ENCODE measurements at places on chromosomes 2 and 18.

DNA sequence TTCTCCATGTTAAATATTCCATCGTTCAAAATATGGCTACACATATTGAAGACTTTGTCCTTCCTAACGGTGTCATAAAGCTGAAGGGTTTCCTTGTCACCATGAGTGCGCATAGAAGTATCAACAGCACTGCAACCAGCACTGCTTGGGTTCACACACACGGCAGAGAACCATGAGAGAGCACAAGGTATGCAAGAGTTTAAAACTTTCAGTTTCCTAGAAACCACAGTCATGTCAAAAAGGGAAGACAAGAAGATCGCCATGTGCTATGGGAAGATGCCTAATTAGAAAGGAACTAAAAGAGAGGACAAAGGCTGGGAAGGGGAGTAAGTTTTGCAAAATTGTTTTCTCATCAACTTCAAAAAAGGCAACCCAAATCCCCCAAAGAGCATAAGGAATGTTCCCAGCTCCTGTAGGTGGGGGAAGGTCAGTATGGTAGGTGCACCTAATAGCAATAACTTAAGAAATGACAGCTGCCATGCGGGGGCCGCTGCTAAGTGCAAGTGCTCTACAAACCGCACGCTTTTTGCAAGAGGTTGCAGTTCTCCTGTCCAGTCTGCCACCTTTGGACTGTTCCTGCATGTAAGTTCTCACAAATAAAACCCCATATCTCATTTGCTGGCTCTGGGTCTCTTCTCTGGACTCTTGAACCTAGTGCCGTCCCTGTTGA lies 136.8 kb downstream of the TMEM163 start:
- no peak for DNase-seq

DNA sequence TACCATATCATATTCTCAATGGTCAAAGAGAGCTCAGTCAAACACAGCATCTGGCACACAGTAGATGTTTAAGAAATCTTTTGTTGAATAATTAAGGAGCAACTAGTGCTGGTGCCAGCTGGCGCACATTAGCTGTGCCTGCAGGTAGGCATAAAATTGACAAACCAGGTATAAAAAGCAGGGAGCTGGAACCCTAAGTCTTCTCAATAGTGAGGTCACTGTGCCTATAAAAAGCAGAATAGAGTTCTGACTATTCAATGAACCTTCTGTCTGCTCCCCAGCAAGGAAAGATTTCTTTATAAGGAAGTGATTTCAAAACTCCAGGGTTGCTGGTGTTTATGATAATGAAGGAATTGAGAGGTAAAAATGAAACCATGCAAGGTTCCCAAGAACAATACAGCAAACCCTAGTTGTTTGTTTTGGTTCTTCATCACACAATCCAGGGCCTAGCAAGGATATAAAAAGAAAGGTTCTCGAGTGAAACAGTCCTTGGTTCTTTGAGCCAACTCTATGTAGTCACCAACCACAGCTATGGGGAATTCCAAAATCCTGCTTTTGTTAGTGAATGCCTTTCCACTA lies 76.1 kb downstream of the THADA start:
- DNase-seq, result no peak

DNA sequence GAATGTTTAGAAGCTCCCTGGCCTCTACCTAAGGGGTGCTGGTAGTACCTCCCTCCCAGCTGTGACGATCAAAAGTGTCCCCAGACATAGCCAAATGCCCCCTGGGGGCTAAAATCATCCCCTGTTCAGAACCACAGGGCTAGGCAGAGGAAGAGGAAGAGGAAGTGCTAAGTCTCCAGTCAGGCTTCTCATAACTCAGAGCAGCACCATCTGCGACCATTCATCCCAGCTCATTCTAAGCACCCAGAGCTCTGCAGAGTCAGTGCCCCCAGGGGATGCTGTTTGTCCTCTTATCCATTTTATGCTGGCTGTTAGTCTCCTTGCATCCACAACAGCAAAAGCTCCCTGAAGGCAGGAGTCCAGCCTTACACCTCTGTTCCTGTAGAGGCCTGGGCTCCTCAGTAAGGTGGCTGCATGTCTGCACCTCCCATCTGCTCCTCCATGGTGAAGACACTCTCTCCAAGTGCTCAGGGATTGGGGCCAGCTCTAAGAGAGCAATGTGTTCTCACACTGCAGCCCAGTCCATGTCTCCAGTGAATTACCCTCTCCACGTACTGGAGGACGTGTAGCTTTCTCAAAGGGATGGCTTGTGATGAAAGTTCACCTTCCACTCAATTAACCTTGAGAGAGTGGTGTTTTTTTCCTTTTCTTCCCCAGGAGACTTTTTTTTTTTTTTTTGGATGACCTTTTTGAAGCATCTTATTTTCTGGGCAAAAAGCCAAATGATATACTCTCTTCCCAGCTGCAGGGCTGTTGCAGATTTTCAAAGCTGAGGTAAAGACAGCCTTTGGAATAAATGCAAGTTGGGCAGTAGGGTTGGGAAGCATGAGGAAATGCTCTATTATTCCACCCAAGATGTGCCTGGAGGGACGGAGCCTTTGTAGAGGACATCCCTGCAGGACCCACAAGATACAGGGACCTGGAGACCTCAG lies 158.9 kb upstream of the SLC14A2 start:
- DNase-seq, result no peak

DNA sequence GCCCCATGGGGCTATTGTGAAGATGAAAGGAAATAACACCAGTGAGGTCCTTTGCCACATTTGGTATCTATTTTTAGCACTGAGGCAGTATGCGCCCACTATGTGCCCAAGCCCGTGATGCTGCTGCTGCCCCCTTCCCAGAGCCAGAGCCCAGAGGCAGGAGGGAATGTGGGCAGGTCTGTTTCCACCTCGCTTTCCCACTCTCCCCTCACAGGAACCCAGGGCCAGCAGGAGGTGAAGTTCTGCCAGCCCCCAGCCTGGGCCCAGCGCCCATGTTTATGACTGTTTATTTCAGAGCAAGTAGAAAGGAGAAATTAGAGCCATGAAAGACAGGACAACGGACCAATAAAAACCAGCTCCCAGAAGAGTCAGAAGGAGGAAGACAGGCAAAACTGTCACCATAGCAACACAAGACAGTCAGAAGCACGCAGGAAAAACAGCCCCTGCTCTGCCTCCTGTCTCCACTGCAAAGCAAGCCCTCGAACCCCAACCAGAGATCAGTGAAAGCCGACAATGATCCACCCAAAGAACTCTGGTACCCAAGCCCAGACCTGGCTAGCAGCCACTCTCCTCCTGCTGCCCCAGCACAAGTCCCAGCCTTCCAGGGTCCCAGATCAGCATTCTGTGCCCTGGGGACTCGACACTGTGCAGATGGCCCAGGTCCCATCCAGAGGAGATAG lies 1.4 kb downstream of the CYRIA start:
- no peak for DNase-seq

- DNase-seq, result no peak
Observed at GRCh38 chr2:162925595-162925994, 87.0 kb upstream of the KCNH7 start.

DNA sequence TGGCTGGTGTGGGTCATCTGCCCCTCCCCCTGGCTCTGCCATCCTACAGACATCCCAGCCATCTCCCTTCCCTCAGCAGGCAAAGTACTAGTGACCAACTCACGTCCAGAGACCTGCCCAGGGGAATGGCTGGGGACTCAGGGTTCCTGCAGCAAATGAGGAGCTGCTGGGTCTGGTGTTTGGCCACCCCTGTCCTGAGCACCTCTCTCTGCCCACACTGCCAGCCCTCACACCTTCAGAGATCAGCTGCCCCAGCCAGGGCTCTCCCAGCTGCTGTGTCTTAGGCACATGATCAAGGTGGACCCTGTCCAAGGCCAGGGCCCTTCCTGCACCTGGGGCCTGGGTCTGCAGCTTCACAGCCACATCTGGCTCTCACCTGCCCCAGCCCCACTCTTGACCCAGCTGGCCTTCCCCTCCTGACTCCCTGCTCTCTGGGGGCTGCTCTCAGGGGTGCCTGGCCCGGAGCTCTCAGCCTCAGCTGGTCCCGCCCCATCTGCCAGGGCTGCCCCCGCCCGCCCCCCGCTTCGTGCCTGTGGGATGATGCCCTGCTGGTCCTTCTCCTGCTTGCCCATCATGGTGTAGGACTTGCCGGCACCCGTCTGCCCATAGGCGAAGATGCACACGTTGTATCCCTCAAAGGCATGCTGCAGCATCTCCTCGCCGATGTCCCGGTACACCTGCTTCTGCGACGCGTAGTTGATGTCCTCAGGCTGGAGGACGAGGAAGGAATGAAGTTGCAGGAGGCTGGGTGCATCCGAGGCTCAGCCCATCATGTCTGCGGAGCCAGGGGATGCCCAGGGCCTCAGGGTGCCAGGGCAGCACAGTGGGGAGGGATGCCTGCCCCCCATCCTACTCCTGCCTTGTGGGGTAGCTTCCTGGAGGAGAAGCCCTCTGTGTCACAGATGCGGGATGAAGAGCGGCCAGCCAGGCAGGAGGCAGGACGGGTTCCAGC lies 32.2 kb downstream of the KIF1A start:
- DNase-seq, result no peak

GRCh38 chr2:70094978-70095719 lies 7.9 kb downstream of the PCBP1 start:
- DNase-seq, result peak; percentile 34

- no peak for DNase-seq
Observed at GRCh38 chr2:188964976-188965546, 9.1 kb upstream of the COL3A1 start.

DNA sequence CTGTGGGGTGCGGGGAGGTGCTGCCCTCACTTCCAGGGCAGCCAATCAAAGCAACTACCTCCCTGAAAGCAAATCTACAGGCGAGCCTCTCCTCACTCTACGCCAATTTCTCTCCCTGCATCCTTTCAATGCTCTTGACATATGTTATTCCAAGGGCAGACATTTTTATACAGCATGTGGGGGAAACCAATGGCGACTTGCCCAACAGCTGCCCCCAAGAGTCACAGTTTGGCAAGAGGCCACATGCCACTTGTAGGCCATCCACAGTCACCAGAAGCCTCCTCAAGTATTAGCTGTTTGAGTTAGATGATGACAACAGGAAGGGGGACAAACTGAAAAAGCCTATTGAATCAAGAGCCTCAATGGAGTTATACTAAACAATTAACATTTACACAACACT lies 114.6 kb downstream of the MYO5B start:
- DNase-seq, result no peak

DNA sequence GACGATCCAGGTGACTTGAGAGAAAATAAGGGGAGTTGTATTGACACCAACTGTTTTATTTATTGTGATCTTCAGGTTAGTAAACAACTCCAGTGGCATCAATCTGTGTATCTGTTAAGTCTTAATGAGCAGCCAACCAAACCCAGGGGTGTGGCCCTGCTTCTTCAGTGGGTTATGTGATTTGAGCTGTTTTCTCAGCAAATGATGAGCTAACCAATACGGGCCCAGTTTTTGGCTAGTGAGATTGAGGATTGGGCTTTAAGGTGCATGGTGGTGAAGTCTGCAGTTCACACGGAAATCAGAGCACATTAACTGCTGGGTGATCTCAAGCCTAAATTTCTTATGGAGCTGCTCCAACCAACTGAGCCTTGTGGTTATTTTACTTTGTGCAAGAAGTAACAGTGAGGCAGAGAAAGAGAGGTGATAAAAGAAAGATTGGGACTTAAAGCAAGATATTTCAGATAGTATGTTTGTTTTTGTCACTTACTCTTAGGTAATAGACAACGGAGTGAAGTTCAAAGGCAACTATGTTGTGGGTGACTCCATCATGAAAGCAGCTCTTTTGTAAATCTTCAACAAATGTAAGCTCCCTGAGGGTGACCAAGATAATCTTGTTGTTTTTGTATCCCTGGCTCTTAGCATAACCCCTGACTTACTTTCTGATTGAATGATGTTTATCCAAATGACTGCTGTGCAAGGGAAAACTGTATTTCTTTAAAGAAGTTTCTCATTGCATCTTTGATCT lies 2.4 kb downstream of the MTCL1 start:
- no peak for DNase-seq

DNA sequence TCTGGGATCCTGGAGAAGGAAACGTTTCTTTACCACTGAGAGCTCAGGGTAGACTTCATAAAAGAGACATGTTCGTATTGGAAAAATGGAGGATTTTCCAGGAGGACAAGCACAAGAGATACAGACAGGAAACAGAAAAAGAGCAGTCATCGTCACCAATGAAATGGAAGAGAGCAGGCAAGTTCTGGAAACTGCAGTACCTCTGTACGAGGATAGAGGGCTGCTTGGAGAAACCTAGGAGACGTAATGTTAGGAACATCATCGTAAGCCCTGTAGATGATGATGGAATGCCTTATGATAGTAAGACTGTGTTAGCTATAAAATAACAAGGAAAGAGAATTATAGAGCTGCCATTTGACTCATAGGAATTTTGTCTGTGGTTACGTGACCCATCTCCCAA lies 121.1 kb upstream of the KLHL14 start:
- no peak for DNase-seq

- no peak for DNase-seq
Observed at GRCh38 chr18:59996370-59996966, 96.7 kb downstream of the PMAIP1 start.

DNA sequence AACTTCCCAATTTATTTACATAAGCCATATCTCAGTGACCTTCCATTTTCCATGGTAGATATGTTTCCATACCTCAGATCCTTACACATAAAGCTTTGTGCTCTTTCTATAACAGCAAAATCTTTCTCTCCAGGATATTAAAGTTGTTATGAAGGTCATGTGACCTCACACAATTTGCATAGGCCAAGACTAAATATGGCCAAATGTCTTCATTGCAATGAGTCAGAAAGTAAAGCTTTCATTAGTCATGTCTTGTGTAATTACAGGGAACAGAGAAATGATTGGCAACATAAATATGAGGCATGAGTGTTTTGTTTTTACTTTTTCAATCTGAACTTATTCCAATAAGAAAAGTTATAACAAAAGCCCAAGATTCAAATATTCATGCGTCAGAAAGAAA lies 243.5 kb downstream of the ASXL3 start:
- no peak for DNase-seq

- no peak for DNase-seq
Observed at GRCh38 chr2:238563551-238563950, 136.8 kb downstream of the ASB1 start.

- DNase-seq, result no peak
Observed at GRCh38 chr2:66674087-66674486, 239.2 kb downstream of the MEIS1 start.

GRCh38 chr2:200767111-200767885 lies 44.4 kb upstream of the BZW1 start:
- no peak for DNase-seq

DNA sequence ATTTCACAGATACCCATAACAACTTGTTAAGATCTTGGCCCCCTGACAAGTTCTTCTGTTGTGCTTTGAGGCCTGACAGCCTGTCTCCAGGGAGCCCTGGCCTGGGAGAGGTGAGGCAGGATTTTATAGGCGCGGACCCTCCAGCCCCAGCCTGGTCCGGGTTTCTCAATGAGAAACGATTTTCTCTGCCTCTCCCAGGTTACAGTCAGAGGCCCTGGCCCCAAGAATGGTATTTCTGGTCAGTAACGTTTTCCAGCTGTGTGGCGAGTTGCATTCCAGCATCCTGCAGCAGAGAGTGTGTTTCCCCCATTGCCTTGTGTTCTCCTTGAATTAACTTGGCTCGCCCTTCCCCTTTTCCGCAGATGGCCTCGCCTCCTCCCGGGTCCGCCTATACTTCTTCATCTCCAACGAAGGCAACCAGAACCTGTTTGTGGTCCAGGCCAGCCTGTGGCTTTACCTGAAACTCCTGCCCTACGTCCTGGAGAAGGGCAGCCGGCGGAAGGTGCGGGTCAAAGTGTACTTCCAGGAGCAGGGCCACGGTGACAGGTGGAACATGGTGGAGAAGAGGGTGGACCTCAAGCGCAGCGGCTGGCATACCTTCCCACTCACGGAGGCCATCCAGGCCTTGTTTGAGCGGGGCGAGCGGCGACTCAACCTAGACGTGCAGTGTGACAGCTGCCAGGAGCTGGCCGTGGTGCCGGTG lies 3.0 kb downstream of the INHBB start:
- DNase-seq, result no peak

Data from T follicular helper cell (primary cell).